ENCODE measurements at places on chromosomes 16 and 17.
A peak's percentile ranks its signal among the peaks of the same experiment; 100 is the strongest.

GRCh38 chr17:74280093-74280513 lies 6.1 kb downstream of the DNAI2 start:
- DNase-seq: peak; percentile 33

- DNase-seq: no peak
Observed at GRCh38 chr16:31143011-31143693, 6.7 kb downstream of the PRSS36 start.

GRCh38 chr16:72419638-72420037 lies 247.7 kb upstream of the PMFBP1 start:
- no peak for DNase-seq

- no peak for DNase-seq
Observed at GRCh38 chr16:3756113-3756512, 38.8 kb upstream of the TRAP1 start.

DNA sequence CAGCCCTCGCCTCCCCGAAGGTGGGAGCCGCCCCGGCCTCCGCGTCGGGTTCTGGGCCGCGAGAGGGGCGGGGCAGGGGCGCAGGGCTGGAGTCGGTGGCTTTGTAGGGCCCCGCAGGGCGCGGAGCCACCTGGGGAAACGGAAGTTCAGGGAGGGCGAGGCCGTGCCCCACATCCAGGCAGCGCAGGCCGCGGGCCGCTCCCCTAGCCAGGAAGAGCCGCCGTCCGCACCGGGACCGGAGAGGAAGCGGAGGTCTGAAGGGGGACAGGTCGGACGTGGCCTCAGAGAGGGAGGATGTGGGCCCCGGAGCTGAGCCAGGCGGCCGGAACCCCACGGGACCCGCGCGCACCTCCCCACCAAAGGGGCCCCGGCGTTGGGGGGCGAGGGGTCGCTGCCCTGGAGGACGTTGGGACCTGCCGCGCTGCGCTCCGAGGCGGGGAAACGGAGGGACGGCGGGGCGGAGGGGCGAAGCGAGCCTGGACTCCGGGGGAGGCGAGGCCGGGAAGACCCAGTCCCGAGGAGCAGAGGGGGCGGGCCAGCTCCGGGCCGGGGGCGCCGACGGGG lies 482 bp upstream of the SLC16A3 start:
- peak; percentile 51 for DNase-seq

All from stimulated activated CD4-positive, alpha-beta T cell treated with anti-CD3 and anti-CD28 coated beads, Interleukin-12 subunit alpha, Interleukin-12 subunit beta, amount 100 ng/mL, for 4 hours (primary cell).